ENCODE measurements at places on chromosomes 1 and 21.

DNA sequence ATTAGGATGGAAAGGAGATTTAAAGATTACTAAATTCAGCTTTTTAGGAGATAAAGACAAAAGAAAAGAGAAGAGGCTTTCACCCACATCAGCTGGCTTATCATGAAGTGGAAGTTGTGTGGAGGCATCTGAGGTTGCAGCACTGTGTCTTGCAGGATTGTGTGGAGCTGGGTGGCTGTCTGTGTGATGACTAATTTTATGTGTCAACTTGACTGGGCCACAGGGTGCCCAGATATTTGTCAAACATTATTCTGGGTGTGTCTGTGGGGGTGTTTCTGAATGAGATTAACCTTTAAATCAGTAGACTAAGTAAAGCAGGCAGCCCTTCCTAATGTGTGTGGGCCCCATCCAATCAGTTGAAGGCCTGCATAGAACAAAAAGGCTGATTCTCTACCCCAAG is 3.9 kb downstream of the KCNA10 start:
- no peak for DNase-seq

- no peak for DNase-seq
Measured at GRCh38 chr1:93621246-93621645, 60.4 kb downstream of the BCAR3 start.

DNA sequence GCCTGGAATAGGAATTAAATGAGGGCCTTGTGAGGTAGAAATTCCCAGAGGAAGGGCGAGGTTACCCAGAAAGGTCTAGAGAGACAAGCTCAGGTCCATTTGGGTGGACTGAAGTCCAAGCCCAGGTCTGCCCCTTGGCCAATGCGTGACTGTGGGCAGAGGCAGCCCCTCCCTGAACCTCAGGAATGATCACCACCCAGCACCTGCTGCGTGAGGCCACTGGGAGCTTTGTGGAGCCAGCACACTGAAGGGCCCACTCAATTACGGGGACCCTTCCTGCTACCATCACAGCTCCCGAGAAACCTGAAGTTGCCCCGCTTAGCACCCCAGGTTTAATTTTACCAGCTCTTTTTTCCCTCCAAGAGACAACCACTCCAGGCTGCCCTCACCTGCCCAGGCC is 6.5 kb upstream of the MATN1 start:
- no peak for DNase-seq

DNA sequence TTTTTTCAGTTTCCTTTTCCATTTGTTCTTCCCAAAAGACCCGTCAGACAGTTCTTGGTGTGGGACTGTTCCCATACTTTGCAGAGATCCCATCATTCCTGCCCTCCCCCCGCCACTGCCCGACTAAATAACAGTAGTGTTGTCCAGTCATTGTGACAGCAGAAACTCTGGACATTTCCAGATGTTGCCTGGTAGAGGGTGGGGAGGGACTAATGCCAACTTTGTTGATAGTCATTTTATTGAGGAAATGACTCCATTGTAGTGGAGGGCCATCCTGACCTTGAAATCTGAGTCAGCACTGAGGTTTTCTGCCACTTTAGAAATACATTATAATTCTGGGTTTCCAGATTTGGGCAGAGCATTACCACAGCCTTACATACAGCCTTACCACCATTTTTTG is 85.4 kb downstream of the CEP350 start:
- no peak for DNase-seq

DNA sequence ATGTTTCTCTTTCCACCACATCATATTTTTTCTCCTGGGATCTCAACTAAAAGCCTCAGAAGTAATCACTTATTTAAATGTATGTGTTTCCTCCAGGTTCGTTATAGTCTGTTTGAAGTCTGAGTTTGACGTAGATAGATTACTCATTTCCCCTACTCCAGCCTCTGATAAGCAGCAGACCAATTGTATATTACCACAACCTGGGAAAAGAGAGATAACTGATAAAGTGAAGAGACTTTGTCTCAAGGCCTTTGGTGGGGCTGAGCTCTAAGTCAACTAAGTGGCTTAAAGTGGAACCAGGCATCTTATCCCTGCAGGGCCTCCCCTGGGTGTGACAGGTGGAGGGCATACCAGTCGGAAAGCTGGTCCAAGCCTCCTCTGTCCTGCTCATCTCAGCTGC is 34.9 kb upstream of the CACNA1E start:
- no peak for DNase-seq

- DNase-seq = no peak
Measured at GRCh38 chr1:236522937-236523703, 662 bp upstream of the LGALS8 start.

GRCh38 chr21:29523646-29524045 is 224.9 kb downstream of the BACH1 start:
- no peak for DNase-seq

DNA sequence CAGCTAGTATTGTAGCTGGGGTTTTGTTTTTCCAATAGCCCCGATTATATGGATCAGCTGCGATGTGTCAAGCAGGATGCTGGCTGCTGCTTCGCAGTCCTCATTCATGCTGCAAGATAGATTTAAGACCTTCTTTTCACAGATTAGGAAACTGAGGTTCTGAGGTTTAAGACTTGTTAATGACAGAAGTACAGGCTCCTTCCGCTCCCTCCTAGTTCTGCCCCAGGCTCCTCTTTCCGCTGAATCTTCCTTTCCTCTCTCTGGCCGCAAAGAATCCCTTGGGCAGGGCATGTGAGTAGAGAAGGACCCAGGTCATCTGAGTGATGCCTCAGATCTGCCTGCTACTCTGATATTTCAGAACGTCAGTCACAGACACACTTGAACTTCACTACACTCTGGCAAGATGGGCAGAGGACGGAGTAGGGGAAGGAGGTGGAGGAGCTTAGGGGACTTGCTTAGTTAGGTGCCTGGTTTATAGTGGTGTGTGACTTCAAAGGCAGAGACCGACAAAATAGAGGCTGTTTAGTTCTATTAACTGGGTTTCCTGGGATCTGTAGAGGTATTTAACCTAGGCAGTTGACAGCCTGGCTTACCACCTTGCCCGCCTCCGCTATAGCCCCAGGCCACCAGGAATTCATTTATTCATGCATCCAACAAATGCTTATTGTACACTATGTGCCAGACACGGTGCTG is 4.2 kb downstream of the IGSF21 start:
- DNase-seq = no peak

DNA sequence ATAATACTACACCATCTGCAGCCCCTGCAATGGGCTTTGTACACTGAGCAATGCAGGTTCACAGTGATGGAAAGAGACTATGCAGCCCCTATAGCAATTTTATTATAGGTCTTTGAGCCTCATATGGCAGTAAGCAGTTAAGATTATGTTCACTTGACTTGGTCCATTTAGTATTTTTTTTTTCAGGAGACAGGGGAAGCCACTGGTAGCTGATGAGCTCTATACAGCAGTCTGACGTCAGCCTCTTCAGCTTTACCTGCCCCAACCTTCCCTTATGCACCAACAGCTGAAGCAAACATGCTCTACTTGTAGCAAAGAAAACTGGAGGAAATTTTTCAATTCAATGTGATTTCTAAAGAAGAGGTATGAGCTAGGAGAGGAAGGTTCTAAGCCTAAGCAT is 32.2 kb downstream of the AIDA start:
- no peak for DNase-seq

DNA sequence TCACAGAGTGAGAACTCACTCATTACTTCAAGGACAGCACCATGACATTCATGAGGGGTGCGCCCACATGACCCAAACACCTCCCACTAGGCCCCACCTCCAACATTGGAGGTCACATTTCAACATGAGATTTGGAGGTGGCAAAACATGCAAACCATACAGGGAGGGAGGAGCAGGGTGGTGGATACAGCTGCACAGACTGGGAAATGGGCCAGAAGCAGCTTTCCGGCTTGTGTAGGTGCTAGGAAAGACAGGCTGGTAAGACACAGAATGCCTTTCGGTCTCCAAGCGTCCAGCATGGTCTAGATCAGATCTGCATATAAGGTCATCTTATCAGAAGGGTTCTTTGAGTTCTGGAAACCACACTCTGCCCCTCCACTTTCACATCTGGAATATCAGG is 35.1 kb upstream of the TINAGL1 start:
- no peak for DNase-seq

GRCh38 chr1:181557313-181557712 is 74.0 kb downstream of the CACNA1E start:
- no peak for DNase-seq

DNA sequence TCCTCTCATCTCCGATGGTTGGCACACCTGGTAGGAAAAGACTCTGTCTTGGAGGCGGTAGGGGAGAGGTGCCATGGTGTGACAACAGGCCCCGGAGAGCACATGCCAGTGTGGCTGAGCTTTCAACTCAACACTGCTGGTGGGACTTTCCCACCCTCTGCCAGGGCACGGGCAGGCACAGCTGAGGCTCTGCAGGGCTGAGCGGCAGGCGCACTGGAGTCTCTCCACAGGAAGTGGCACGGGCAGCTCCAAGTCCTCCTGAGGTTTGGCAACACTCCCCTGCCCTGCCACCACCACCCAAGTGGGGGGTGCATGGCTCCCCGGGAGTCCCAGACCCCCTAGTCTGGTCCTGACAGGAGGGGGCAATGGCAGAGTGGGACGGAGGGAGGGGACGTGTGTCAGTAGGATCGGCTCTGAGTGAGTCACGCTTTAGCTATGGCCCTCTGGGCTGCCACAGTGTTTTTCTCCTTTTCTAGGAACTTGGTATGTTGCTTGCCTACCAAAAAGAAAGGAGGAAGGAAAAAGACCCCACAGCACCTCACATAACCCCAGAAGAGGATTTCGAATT is 27.3 kb upstream of the EVA1B start:
- no peak for DNase-seq

- no peak for DNase-seq
Measured at GRCh38 chr1:161706482-161707347, at the start of gene FCRLA. TSS of gene FCRLA (plus strand) at chr1:161707229. CDS start at chr1:161707265, 36 bp downstream.

DNA sequence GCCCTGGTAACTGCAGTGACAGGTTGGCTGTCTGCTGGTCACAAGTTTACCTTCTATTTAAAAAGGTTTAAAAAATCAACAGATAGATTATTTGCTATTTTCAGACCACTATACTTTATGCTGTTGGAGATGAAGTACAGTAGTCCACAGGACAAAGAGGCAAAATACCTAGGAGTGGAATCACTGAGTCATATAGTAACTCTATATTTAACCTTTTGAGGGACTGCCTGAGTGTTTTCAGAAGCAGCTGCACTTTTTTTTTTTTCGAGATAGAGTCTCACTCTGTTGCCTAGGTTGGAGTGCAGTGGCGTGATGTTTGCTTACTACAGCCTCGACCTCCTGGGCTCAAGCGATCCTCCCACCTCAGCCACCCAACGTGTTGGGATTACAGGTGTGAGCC is 11.7 kb downstream of the CNIH4 start:
- no peak for DNase-seq

DNA sequence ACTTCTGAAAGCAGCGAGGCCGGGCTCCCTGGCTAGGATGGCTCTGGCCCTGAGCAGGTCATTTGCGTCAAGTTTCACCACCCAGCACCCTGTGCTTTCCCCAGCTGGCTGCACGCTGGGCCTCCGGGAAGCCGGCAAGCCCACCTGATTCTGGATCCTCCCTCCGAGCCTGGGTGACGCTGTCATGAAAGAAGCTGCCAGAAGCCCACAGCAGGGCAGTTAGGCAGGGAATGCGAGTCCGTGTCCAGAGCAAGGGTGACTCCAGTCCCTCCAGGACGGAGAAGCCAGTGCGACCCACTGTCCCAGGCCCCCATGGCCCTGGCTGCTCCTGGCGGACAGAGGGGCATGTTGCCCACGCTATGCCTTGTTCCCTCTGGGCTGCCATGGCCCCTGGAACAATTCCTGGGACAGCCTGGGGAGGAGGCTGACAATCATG is 44.4 kb upstream of the PCBP3 start:
- DNase-seq = no peak

- DNase-seq = no peak
Measured at GRCh38 chr1:179776831-179777230, 33.7 kb downstream of the FAM163A start.

GRCh38 chr1:228058172-228058948 is 24.1 kb upstream of the ARF1 start:
- no peak for DNase-seq

GRCh38 chr21:15209224-15209623 is 144.4 kb upstream of the NRIP1 start:
- DNase-seq = no peak

- DNase-seq = no peak
Measured at GRCh38 chr21:34874684-34875513, 174.2 kb downstream of the RUNX1 start.

DNA sequence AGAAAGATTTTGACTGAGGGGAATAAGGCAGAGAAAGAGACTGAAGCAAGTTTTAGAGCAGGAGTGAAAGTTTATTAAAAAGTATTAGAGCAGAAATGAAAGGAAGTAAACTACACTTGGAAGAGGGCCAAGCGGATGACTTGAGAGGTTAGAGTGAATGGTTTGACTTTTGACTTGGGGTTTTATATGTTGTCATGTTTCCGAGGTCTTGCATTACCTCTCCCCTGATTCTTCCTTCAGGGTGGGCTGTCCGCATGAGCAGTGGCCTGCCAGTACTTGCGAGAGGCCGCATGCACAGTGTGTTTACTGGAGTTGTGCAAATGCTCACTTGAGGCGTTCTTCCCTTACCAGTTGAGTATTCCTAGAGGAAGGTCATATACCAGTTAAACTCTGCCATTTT is 13.0 kb upstream of the DENND2D start:
- no peak for DNase-seq

DNA sequence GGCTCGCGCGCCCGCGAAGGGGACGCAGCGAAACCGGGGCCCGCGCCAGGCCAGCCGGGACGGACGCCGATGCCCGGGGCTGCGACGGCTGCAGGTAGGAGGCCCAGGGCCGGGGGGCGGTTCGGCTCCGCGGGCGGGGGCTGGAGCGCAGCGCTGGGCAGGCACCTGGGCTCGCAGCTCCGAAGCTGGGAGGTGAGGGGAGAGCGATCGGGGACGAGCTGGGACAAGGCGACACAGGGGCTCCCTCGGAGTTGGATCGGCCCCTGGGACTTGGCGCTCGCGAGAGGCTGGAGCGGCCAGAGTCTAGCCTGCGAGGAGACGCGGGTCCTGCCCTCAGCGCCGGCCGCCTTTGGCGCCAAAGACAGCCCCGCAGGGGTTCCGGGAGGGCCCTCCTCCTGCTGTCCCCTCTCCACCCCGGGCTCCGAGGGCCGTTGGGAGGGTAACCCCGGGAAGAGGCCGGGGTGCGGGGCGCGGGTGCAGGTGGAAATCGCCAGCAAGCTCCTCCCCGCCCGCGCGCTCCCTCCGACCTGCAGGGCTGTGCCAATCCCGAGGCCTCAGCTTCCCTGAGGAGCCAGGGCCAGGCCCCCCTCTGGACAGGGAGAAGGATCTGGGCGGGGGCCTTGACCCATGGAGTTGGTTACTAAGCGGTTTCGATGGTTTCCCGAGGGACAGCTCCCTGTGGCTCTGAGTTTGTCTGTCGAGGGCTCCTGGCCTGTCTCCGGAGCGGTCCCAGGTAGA is 401 bp downstream of the TP73 start:
- DNase-seq = no peak

GRCh38 chr1:91171898-91172297 is 150.1 kb upstream of the ZNF644 start:
- no peak for DNase-seq

DNA sequence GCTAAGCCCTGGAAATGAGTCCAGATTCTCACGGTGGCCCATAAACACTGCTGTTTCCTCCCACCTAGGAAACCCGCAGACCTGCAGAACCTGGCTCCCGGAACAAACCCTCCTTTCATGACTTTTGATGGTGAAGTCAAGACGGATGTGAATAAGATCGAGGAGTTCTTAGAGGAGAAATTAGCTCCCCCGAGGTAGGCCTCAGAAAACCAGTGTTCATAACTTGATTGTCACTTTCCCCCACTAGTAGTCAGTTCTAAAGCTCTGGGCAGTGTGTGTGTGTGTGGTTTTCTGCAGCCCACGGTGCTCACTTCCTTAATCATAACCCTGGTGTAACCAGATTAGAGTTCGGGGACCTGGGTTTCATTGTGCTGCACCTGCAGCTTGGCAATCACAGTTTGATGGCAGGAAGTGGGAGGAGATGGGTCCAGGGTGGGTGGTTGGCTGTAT is 39.1 kb downstream of the CLIC6 start:
- no peak for DNase-seq
